ENCODE measurements at places on chromosomes 3 and 15.

- peak; percentile 27 for DNase-seq
These were observed 4.7 kb upstream of the P2RY1 start for GRCh38 chr3:152830245-152830644.

- peak; percentile 13 for DNase-seq
These were observed 163.0 kb downstream of the TBC1D5 start for GRCh38 chr3:17579289-17580031.

- no peak for DNase-seq
These were observed 3.8 kb downstream of the NCEH1 start for GRCh38 chr3:172707030-172707429.

GRCh38 chr3:149470381-149470780 is 4.1 kb upstream of the TM4SF4 start:
- no peak for DNase-seq

DNA sequence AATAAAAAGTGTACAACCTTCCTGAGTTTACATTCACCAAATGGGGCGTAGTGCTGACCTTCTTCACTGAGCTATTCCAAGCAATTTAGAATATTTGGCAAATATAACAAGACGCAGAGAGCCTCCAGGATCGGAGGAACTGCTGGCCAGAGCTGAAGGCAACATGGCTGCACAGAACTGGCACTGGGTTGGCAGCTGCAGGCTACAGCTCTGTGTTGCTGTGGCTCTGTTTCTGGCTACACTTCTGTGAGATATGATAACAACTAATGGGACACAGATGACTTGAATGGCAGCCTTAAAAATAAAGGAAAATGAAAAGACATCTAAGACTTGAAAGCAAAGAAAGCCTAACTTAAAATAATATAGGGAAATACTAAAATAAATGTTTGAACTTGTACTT is 10.8 kb upstream of the SLC6A20 start:
- no peak for DNase-seq

GRCh38 chr3:166291186-166291955 is 454.1 kb upstream of the BCHE start:
- DNase-seq, result no peak

- DNase-seq, result peak; percentile 77
These were observed 10.6 kb downstream of the PARP14 start for GRCh38 chr3:122691195-122691594.
